ENCODE measurements at places on chromosomes 7 and 10. TPM values are rescaled to one million over a fixed set of nuclear protein-coding genes. Genes with fewer than 3 reads are reported as not detected.

The SPAM1 gene
- total RNA-seq = not detected

DNA sequence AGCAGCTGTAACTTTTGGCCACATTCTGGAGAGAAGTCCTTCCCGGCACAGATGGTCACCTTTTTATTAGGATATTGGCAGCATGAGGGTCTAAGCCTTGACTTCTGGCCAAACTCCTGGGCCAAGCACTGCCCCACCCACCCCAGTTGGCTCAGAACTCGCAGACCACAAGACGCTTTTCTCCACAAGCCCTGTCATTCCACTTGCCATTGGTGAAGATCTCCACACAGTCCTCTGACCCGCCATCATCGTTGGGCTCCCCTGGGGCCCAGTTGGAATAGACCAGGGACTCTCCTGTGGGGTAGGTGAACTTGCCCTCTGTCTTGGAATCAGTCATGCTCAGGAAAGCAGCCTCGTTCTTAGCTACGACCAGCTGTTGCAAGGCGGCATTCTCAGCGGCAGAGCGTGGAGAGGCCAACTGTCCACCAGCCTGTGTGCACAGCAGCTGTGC is 11.2 kb downstream of the SFTPD start:
- no peak for DNase-seq

DNA sequence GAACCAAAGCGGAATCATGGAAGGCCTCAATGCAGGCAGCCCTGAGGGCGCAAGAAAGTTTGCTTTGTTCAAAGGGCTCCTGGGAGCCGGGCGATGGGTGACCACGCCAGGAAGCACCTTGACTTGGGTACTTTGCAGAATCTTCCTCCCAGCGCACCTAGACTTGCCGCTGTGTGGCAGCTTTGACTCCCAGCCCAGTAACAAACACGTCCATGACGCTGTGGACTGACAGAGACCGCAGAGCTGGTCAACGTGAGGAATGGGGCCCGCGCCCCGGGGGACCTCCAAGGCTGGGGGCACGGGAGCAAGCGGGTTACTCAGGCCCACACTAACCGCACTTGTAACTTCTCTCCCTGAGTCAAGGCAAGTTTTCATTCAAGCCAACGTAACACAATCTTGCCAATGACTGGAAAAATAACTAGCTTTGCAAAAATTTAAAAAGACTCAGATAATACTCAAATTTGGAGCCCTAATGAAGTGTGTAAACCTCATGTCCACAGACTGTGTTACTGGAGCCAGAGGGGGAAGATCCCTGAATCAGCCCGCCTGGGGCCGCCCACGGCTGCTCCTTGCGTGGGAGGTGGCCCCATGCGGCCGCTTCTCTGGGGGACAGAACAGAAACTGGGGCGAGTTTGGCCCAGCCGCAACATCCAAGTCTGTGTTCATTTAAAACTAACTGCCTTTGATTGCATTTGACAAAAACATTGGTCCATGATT is 130.8 kb downstream of the DNAJB6 start:
- DNase-seq = no peak

The PLXDC2 gene
- 16.8 TPM for total RNA-seq

- no peak for DNase-seq
Measured at GRCh38 chr10:74837743-74838142, 11.3 kb downstream of the KAT6B start.

- no peak for DNase-seq
Measured at GRCh38 chr7:101753316-101753715, 64.1 kb upstream of the CUX1 start.

GRCh38 chr7:81393018-81393417 is 376.8 kb downstream of the HGF start:
- no peak for DNase-seq

The ABCB4 gene
- 7.5 TPM for total RNA-seq

The PNLIPRP3 gene
- not detected for total RNA-seq

GRCh38 chr10:84588426-84588825 is 260.0 kb downstream of the CCSER2 start:
- no peak for DNase-seq

GRCh38 chr7:44346063-44346462 is 20.7 kb upstream of the CAMK2B start:
- DNase-seq = no peak

DNA sequence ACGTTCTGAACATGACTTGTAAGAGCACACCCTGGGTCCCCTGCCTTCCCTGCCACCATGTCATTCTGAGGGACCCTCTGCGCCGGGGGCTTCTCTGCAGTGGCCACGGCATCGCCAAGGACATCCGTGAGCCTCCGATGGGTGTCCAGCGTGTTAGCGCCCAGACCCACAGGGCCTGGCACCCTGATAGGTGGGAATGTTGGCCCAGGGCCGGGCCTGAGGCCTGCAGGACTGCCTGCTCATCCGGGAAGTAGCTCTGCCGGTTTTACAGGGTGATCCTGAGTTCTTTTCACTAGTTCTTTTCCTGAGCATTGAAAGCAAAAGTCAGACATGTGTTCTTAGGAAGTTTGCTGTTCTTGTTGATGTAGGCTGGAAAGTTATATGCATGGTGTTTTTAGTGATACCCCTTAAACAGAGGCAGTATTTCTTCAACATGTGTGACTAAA is 54.5 kb downstream of the WDR37 start:
- no peak for DNase-seq

GRCh38 chr7:6476596-6477317 is 29.0 kb upstream of the DAGLB start:
- no peak for DNase-seq

GRCh38 chr7:8444468-8444769 is 11.0 kb downstream of the NXPH1 start:
- DNase-seq = no peak

DNA sequence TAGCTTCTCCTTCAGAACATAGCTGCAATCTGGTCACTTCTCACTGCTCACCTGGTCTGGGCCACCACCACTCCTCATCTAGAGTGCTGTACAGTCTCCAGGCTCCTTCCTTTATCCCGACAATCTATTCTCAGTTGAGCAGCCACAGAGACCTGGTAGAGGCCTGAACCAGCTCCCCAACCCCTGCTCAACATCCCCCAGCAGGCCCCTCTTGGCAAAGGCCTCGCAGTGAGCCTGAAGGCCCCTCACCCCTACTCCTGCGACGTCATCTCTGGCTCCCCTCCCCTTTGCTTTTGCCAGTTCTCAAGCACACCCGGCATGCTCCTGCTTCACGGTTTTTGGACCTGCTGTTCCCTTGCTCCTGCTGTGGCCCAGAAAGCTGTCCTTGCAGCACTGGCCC is 113.9 kb downstream of the ARHGAP22 start:
- DNase-seq = no peak

The MOGAT3 gene
- not detected for total RNA-seq

All from heart left ventricle (tissue), 16 donors.